ENCODE measurements at places on chromosomes 1 and 21.
A peak's percentile ranks its signal among the peaks of the same experiment; 100 is the strongest.

- DNase-seq: no peak
Observed at GRCh38 chr1:36055706-36056105, 28.2 kb upstream of the TEKT2 start.

GRCh38 chr21:21401444-21401843 is 403.2 kb downstream of the NCAM2 start:
- no peak for DNase-seq

- DNase-seq: no peak
Observed at GRCh38 chr1:185432948-185433347, 115.9 kb upstream of the IVNS1ABP start.

DNA sequence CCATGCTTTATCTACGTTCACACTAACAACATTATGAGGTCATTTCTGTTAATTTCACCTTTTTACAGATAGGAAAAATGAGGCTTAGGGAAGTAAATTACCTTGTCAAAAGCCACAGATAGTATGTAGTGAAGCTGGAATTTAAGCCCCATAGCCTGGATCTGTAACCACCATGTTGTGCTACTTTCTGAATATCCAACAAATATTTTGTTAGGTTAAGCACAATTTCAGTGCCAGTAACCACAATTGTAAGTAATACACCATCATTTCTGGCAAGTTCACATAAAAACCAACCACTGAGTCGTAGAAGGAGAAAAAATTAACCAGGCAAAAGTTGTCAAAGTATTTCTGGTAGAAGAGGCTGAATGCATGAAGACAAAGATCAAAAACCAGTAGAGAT is 593.1 kb upstream of the CAMK1G start:
- no peak for DNase-seq

- DNase-seq: no peak
Observed at GRCh38 chr1:183909672-183910071, 104.8 kb downstream of the RGL1 start.

DNA sequence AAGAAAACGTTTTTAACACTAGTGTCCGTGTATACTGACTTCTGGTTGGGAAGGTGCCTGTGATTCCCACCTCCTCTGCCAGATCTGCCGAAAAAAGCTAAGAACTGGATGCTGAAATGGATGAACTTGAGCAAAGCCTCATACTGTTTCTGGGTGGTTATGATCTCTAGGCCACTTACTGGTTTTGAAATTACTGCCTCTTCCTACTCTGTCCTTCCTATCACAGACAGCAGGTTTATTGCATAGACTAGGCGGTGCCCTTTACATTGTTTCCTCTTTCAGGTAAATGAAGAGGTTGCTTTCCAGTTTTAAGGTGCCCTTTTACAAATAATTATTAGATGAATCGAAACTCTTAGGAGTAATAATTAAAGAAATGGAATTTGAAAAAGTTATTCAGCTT is 27.5 kb downstream of the PEX14 start:
- DNase-seq: no peak

DNA sequence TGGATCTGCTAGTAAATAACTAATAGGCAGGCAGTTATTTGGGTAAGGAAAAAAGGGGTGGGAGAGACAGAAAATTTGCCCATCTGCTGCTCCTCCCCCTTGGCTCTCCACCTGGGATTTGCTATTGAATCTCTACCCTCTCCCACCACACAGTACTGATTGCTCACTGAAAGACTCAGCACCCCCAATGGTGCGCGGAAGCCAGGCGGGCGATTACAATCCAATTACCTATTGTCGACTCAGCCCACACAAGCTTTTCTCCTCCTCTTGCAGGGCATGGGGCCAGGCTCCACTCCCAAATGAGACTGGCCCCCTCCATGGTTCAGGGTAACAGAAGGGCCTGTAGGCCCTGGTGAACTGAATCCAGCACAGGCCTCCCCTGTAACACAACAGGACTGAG is 2.7 kb upstream of the HMGN2 start:
- DNase-seq: no peak

- DNase-seq: no peak
Observed at GRCh38 chr1:115283681-115284146, 54.3 kb downstream of the NGF start.

DNA sequence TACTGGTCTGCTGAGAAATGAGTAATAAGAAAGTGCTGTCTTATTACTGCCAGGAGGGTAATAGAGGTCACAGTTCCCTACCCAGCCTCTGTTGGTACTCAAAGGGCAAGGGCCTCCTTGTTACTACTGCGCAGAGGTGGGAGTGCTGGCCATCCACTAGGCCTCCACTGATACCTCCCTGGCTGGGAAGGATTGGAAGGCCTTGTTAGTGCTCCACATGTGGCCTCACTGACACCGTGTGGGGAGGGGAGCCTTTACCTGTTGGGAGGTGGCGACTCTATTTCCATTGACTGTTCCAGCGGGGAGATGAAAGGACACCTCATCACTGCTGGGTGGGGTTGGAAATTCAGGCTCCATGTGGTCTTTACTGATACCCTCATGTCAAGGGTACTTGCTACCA is 57.8 kb upstream of the USP24 start:
- no peak for DNase-seq

GRCh38 chr1:167325151-167325550 is 104.5 kb downstream of the POU2F1 start:
- no peak for DNase-seq

DNA sequence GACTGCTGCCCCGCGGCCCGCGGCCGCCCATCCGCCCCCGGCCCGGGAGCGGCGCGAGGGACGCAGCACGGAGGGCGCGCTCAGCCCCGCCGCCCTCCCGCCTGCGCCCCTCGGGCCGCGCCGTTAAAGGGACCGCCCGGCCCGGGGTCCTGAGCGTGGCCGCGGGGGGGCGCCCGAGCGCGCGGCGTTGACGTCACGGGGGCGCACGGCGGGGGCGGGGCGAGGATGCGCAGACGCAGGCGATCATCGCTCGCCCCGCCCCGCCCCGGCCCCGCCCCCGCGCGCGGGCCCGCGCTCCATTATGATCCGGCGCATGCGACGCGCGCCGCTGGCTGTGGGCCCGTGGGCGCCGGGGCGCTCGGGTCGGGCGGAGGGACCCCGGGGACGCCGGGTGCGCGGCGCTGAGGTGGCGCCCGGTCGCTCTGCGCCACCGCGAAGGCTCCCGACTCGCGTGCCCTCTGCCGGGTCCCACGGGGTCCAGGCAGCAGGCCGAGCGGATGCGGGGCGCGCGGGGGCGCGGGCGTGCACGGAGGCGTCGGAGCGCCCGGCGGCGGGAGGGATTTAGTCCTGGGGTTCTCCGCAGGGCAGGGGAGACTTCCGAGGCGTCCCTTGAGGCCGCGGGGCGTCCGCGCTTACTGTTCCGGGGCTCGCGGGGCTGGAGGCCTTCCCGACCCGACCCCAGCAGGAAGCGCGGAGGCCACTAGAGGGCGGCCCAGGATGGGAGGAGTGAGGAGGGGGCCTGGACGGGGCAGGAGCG is at the start of gene DVL1:
DVL1 (minus strand) TSS at position 163 of the 757 bp plus-strand sequence. CDS start 353 bp downstream, outside the sequence.
- peak; percentile 64 for DNase-seq

- no peak for DNase-seq
Observed at GRCh38 chr1:168714012-168714411, 15.0 kb downstream of the DPT start.

- no peak for DNase-seq
Observed at GRCh38 chr1:152071123-152071522, 17.7 kb downstream of the TCHHL1 start.

- DNase-seq: no peak
Observed at GRCh38 chr1:205421798-205422197, at the start of gene LEMD1. Gene LEMD1 (minus strand): TSS chr1:205422056. CDS start chr1:205420536, 1,520 bp downstream.

DNA sequence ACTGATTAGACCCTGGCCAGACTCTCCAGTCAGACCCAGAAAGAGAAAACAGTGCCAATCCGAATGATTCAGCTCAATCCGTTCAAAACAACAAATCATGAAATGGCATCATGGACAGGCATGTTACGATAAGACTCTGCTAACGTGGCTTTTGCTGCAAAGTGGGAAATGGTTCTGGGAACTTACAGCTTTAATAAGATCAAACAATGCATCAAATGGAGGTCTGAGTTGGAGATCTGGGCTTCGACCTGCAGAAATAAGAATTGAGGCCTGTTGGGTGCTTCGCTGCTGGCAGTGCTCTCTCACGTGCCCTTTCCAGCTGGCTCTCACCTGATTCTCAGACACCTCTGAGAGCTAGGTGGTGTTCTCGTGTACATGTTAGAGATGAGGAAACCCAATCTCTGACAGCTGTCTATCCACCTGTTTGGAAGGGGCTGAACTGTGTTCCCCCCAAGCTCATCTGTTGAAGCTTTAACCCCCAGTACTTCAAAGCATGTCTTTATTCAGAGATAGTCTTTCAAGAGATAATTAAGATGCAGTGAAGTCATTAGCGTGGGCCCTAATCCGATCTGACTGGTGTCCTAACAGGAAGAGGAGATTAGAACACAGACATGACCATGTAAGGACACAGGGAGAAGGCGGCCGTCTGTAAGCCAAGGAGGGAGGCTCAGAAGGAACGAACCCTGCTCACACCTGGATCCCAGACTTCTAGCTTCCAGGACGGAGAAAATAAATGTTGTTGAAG is 45.5 kb upstream of the ETS2 start:
- no peak for DNase-seq

GRCh38 chr1:188170411-188170810 is 1341.7 kb downstream of the PLA2G4A start:
- DNase-seq: no peak

- DNase-seq: no peak
Observed at GRCh38 chr1:11725616-11726015, 10.3 kb upstream of the AGTRAP start.

- peak; percentile 46 for DNase-seq
Observed at GRCh38 chr1:92858564-92859399, 26.9 kb downstream of the RPL5 start.

DNA sequence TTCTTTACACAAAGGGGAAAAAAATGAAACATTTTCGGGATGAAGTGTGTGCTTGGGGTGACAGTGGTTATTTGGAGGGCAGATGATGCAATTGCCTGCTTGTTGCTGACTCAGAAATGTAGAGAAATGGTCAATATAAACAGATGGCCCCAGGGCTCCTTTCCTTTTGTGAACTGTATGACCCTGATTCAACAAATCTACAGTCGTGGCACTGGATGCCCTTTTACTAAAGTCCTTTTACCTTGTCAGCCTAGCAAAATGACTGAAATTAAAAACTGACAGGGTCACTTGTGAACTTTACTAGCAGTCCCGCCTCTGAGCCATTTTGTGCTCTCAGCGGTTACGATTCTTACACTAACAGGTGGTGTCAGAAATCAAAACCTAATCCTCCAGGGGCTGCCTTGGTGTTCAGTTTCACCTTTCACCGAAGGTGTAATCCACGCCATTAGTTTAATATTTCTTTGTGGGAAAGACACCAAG is 49.8 kb downstream of the GREM2 start:
- no peak for DNase-seq

- no peak for DNase-seq
Observed at GRCh38 chr1:14498839-14499238, 99.6 kb upstream of the KAZN start.

- DNase-seq: no peak
Observed at GRCh38 chr1:20834780-20835179, 47.7 kb upstream of the HP1BP3 start.

DNA sequence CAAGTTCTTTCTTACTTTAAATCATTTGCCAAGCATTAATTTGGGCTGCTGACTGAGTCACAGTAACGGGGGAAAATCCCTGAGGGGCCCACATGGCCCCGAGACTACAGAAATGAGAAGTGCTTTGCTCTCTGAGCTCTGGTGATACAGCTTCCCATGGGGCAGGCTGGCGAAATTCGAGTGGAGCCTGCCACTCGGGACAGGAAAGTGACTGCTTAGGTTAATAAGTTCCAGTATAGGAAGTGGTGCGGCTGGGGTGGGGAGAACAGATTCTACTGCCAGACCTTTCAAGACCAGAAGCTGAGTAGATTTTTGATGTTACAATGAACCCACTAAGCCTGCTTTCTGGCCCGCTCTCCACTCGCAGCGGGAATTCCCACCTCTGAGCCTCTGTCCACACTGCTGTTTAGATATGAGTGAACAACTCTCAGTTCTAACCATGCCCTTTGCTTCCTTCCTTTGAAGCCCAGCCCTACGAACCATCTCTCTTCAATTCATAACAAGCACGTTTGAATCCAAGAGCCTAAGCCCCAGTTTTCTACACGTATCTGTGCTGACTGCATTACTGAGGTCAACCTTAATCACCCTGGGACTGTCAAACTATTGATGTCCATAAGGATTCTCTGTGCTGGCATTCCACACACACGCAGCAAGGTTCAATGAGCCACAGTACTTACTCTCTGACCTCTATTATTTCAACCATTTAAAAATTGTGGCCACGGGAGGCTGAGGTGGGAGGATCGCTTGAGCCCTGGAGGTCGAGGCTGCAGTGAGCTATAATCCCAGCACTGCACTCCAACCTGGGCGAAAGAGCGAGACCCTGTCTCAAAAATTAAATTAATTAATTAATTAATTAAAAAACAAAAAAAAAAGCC is 9.6 kb downstream of the ZBTB17 start:
- peak; percentile 94 for DNase-seq

DNA sequence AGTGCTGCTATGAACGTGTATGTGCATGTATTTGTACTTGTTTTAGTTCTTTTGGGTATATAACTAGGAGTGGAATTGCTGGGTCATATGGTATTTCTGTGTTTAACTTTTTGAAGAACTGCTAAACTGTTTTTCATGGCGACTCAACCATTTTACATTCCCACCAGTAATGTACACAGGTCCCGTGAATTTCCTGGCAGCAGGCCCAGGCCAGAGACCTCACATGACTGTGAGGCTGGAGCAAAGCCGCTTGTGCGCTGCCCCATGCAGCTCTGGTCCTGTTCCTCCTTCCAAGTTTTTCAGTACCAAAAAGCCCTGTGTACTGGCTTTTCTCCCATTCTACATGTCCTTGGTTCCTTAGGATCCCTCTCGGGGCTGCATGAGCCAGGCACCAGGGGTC is 29.6 kb downstream of the ACOT11 start:
- DNase-seq: no peak

DNA sequence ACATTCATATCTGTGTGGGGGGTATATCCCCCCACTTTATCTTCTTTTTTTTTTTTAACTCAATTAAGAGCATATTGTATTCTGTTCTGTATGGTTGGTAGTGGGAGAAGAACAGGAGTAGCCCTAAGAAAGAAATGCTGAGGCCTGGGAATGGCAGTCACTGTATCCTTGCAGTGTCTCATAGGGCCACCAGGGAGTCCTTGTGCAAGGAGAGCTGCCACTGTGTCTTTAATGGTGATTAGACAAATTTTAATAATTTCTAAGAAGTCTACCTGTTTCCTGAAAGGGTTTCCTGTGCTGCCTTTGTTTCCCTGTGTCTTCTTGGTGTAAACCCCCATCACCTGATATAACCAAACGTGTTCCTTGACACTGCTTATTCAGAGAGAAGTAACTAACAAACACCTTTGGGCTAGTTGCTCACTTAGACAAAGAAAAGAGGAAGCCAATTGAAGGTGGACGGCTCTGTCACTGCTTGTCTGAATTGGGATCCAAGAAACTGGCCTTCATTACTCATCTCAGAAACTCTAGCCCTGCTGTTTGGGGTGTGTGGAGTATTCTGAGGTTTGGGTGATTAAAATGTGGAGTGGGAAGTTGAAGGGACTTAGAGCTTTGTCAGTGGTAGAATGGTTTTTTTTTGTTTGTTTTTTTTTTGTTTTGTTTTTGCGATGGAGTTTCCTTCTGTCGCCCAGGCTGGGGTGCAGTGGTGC is 15.2 kb downstream of the GIPC2 start:
- no peak for DNase-seq

- DNase-seq: no peak
Observed at GRCh38 chr1:174676856-174677255, 229.1 kb downstream of the GPR52 start.

GRCh38 chr1:243452092-243452491 is 196.3 kb downstream of the SDCCAG8 start:
- DNase-seq: no peak

GRCh38 chr1:201912832-201913231 is 24.1 kb downstream of the SHISA4 start:
- no peak for DNase-seq
